ENCODE measurements at places on chromosomes 3 and 15. TPM values are rescaled to one million over a fixed set of nuclear protein-coding genes. Genes with fewer than 3 reads are reported as not detected.
A peak's percentile ranks its signal among the peaks of the same experiment; 100 is the strongest.

P4HTM gene
- total RNA-seq = 25.0 TPM

- no peak for DNase-seq
These were observed 13.7 kb downstream of the MAP6D1 start for GRCh38 chr3:183811638-183812037.

- DNase-seq = no peak
These were observed 34.9 kb downstream of the CCDC33 start for GRCh38 chr15:74270854-74271520.

DNA sequence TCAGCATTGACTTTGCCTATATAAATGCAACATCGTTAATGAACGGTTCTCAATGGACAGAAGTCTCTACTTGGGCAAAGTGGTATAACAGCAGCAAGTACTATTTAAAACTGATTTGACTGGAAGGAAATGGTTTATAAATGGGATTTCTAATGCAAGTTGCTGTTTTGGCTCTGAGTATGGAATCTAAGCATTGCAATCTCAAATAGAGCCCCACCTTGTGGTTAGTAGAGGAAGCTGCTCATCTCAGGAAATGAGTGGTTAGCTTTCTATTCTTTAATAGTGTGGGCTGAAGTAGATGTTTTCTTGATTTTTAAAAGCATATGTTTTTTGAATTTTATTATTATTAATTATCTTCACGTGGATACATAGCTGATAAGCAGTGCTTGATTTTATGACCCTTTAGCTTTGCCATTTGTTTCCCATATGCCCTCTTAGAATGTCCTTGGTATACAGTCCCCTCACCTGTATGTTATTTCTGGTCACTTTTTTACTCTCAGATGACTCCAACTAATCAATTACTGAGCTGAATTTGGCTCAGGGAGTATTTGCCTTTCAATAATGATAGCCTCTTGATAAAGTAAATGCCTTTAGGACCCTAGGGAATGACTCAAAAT, 67.1 kb downstream of the OXSM start:
- peak; percentile 41 for DNase-seq

DNA sequence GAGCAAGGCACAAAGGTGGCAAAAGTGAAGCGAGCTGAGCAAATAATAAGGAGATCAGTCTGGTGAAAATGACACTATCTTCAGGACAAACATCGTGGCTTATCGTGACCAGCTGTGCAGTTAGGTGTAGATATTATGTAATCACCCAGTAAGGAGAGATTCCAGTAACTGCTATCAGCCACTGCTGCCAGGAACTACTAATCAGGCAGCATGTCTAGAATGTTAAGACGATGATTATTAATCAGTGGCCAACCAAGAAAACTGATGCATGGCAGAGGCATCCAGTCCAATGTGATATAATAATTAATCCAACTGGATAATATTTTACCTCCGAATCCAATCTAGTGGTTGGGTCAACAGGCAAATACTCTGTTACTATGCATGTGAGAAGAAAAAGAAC, 252.7 kb upstream of the ZPLD1 start:
- DNase-seq = peak; percentile 94

DNA sequence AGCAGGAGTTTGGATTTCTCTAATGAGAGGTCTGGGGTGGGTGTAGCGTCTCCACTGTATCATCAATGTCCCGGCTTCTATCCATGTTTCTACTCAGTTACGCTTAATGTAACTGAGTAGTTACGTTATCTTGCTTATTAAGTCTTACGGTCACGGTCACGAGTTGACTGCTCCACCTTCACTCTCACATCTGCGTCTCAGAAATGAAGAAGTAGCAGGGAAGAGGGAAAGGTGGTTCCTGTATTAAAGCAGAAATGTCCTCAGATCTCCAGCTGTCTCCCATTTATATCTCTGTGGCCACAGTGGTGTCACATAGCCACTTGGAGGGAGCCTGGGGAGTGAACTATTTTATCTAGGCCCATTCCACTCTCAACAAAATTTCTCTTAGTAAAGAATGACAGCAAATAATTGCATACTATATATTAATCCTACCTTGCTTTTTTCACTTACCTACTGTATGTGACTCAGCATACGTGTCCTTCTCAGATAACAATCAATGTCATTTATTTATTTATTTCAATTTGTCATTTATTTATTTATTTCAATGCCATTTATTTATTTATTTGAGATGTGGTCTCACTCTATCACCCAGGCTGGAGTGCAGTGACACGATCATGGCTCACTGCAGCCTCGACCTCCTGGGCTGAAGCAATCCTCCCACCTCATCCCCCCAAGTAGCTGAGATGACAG, 39.7 kb upstream of the RNU6-1 start:
- no peak for DNase-seq

ZNF770 gene
- 43.3 TPM for total RNA-seq

CRABP1 gene
- total RNA-seq = 0.30 TPM

GRCh38 chr3:38275658-38276057, 6.4 kb upstream of the SLC22A14 start:
- no peak for DNase-seq

GRCh38 chr15:36879568-36880222, 220.7 kb downstream of the MEIS2 start:
- no peak for DNase-seq

SPTBN5 gene
- 5.3 TPM for total RNA-seq

- DNase-seq = no peak
These were observed 73.8 kb downstream of the MCTP2 start for GRCh38 chr15:94305133-94305532.

NR2E3 gene
- total RNA-seq = not detected

DNA sequence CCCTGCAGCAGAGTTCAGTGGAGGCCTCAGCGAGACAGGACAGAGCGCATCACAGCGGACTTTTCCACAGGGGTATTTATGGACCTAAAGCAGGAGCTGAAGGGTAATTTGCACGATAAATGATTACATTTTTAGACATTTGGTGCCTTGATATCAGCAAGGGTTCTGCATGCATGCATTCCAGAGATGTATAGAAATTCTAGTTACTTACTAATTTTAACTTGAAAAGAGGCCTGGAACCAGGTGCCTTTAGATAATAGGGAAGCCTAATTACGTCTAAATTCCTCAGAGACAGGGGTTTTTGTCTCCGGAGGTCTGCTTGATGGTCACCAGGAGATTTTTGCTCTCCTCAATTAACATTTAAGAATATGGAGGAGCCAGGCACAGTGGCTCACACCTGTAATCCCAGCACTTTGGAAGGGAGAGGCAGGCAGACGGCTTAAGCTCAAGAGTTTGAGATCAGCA, 79.8 kb upstream of the MFGE8 start:
- no peak for DNase-seq

DNA sequence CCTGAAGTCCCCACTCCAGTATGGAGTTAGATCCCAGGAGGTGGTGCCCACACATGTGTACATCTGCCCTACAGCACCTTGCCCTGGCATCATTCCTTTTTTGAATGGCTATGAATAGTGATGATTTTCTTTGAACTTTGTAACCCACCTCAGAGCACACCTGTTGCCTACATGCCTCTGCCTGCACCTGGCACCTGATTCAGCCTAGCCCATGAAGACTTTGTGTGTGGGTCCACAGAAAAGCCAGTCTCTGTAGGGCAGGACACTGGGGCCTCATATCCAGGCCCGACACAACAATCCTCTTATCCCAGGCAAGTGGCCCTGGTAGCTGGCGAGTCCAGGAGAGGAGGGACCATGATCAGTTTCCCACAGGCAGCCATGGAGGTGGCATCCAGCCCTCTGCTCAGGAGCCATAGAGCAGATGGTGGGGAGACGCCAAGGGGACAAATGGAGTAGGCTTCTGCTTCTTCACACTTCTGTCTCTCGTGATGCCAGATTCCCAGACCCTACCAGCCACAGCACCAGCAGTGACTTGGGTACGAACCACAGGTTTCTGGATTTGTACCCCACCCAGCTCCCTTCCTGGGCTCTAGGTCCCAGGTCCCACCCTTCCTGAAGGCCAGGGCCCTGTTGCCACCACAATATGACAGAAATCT, 230.7 kb downstream of the UACA start:
- DNase-seq = no peak

DNA sequence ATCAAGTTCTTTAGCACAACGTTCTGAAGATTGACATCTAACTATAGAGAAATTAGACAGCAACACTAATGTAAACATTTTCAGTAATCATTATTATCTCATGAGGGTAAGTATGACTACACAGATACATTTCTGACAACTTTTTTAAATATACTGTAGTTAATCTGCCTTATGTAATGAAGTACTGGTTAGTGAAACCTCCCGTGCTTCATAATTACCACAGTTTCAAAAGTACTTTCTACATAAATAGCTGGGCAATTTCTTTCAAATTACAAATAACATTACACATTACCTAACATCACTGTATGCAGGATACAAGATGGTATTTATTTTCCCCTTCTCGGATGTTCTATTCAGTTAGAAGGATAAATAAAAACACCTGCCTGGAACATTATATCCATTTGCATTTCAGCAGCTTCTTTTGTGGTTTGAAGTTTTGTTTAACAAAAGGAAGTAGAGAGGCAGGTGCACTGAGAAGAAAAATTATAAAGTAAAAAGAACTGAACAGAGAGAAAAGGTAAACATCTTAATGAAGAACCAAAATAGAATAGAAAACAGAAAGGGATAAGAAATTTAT, 1241.5 kb upstream of the GBE1 start:
- no peak for DNase-seq

GRCh38 chr3:144429719-144430121, 458.1 kb downstream of the DIPK2A start:
- DNase-seq = no peak

DNA sequence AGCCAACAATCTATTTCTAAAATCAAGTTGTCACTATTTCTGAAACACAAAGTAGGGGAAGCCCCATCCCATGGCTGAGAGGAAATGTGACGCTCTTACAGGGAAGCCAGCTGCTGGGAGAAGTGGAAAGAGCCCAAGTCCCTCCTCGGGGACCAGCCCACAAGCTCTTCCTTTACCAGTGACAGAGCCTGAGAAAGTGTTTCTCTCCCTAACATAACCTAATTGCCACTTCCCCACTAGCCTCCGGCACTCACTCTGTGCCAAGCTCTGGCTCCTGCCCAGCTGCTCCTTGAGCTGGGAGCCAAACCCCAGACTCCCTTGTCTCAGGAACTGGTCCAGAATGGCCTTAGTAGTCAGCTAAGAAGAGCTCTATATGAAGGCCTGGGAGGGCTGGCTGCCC, 42.9 kb downstream of the TNFAIP8L3 start:
- DNase-seq = peak; percentile 15
